ENCODE measurements at places on chromosomes 1 and 21.
A peak's percentile ranks its signal among the peaks of the same experiment; 100 is the strongest.

- DNase-seq, result peak; percentile 68
Observed at GRCh38 chr1:27366113-27366410, 699 bp downstream of the MAP3K6 start.

DNA sequence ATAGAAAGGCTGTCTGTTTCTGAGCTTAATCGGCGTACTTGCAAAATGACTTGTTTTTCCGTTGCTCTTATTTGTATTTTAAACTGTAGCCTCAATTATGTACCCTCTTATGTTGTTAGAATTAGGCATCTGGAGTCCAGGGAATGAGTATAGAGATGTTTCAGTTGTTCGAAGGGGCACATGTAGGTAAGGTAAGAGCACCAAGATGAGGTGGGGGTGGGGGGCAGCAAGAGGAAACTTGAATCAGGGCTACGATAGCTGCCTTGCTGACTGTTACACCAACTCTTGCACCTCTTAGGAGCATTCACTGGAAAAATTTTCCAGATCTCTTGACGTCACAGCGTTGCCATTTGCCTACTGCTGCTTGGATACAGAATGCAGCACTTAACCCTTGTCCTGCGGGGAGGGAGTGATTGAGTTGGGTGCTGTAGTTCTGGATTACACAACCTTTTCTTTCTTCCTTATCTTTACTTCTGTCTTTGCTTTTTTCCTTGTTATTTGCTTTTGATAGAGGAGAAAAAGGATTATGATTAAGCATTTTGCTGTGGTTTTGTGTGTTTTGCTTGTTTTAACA is 3.2 kb downstream of the ATP1B1 start:
- no peak for DNase-seq

- no peak for DNase-seq
Observed at GRCh38 chr1:56992318-56993125, 26.7 kb upstream of the C8B start.

DNA sequence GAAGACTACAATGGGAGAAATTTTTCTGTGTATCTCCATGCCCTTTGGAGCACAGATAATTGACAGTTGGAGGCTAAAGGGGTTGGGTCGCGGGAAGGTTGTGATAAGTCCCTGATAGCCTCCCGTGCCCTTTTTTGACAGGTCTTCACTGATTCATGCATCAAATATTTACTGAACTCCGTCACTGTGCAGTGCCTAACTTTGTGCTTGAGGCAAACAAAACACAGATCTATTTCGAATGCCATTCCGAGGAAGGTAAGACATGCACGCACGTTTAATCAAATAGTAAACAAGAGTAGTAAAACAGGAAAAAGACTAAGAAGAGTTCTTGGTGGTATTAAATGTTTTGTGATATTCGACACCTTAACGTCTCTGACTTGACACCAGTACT is 494 bp upstream of the PIP5K1A start:
- no peak for DNase-seq

- DNase-seq, result no peak
Observed at GRCh38 chr1:91643431-91643830, 142.8 kb downstream of the CDC7 start.

All from left renal cortex interstitium (tissue), 4 donors.